ENCODE measurements at places on chromosomes 1 and 21. TPM values are rescaled to one million over a fixed set of nuclear protein-coding genes. Genes with fewer than 3 reads are reported as not detected.

GRCh38 chr1:160293020-160293968 lies 8.4 kb upstream of the PEX19 start:
- no peak for DNase-seq

DNA sequence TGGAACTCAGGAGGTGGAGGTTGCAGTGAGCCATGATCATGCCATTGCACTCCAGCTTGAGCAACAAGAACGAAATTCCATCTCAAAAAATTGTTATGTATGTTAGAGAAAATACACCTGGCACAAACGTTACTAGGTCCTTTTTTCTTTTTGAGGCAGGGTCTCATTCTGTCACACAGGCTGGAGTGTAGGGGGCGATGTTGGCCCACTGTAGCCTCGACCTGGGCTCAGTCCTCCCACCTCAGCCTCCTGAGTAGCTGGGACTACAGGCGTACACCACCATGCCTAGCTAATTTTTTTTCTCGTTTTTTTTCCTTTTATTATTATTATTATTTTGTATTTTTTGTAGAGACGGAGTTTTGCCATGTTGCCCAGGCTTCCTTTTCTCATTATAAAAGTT lies 4.4 kb downstream of the HAX1 start:
- no peak for DNase-seq

DNA sequence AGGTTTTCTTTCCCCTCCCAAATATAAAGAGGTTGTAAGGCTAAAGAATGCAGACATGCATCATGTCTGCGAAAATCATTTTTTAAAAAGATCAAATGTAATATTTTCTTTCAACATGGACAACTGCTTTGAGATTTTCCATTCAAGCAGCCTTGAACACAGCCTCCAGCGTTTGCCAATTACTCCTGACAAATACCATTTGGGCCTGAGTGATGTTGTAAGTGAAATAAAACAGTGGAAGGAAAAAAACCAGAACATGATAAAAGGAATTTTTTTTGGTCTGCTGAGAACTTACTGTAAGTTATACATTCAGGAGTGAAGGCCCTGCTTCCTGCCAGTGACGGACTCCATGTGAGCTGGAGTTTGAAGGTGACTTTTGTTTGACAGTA lies 37.2 kb downstream of the SETD4 start:
- no peak for DNase-seq

DNA sequence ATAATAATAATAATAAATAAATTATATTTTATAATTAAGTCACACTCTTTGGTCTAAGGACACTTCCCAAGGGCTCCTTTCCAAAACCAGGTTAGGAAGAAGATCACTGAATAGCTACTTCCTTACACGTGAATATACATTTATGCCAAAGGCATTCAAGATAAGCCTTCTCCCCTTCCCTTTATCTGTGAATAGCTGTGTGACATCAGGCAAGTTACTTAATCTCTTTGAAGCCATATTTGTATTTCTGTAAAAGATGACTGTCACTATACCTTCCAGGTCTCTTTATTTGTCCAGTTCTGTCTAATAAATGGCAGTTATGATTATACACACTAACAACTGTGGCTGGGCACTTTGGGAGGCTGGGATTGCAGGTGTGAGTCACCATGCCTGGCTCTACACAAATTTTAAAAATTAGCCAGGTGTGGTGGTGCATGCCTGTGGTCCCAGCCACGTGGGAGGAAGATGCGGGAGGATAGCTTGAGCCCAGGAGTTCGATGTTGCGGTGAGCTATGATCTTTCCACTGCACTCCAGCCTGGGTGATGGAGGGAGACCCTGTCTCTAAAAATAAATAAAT lies 5.5 kb upstream of the RNF11 start:
- DNase-seq: peak; percentile 6

- DNase-seq: no peak
These were observed 19.1 kb upstream of the LMX1A start for GRCh38 chr1:165375623-165376022.

DNA sequence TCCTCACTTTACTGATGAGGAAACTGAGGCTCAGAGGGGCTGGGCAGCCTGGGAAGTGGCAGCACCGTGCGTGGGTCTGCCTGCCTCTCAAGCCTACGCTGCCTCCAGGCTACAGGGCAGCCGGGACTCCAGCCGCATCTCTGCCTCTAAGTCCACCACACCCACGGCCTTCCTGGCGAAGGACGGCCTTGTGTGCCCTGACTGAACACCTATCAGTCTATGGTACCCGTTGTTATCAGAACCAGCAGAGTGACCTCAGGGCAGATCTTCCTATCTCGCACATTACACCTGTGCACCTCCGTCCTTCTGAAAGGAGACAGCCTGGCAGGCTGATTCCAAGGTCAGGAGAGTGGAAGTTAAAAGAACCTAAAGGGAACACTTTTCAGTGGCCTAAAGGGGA lies 35.7 kb upstream of the SLC30A1 start:
- DNase-seq: no peak

GRCh38 chr1:37817481-37817880 lies 9.5 kb upstream of the YRDC start:
- no peak for DNase-seq

DNA sequence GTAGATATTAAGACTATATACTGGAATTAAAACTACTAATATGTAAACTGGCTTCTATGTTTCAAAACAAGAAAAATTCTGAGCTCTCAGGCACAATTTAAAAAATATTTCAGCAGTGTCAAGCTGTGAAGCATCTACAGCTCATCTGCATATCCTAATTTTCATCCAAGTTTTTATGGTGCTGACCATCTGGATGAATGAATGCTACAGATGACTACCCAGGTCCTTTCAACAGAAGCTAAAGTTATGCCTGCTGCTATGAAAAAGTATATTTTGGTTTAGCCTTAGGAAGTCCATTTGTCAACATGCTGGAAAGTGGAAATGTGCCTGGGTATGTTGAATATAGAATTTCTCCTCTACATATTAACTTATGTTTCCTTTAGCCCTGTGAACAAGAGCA lies 206.9 kb downstream of the NEGR1 start:
- DNase-seq: no peak

- no peak for DNase-seq
These were observed 66.0 kb downstream of the GNG4 start for GRCh38 chr1:235583511-235584001.

The NLRP3 gene
- total RNA-seq: 0.16 TPM

The CREG1 gene
- 19.4 TPM for total RNA-seq

The SERTAD4 gene
- 47.2 TPM for total RNA-seq

The GRHL3 gene
- not detected for total RNA-seq

The LIPI gene
- not detected for total RNA-seq

The HSPA13 gene
- 59.1 TPM for total RNA-seq
